ENCODE measurements at places on chromosomes 13 and 19.
A peak's percentile ranks its signal among the peaks of the same experiment; 100 is the strongest.

- DNase-seq: no peak
- H3K4me1 ChIP-seq: no peaks in the 10 kb centered on the region
- H3K27me3 ChIP-seq: no peaks in the 10 kb centered on the region
- H3K27ac ChIP-seq: no peak overlapping the region
- no peaks in the 10 kb centered on the region for H3K36me3 ChIP-seq
- no peak overlapping the region for H3K4me3 ChIP-seq
These were observed 199.2 kb upstream of the MAB21L1 start for GRCh38 chr13:35675651-35676050.

GRCh38 chr13:55500694-55501093 is 1640.0 kb upstream of the PRR20A start:
- H3K4me1 ChIP-seq: no peaks in the 10 kb centered on the region
- H3K36me3 ChIP-seq: no peaks in the 10 kb centered on the region
- H3K4me3 ChIP-seq: no peak overlapping the region
- no peaks in the 10 kb centered on the region for H3K27me3 ChIP-seq
- DNase-seq: no peak
- H3K27ac ChIP-seq: no peak overlapping the region

GRCh38 chr19:47456721-47457474 is 14.8 kb downstream of the SLC8A2 start:
- no peak overlapping the region for H3K27ac ChIP-seq
- no peaks in the 10 kb centered on the region for H3K36me3 ChIP-seq
- H3K4me1 ChIP-seq: peaks cover 6% of the 10 kb centered on the region
- no peak overlapping the region for H3K4me3 ChIP-seq
- H3K27me3 ChIP-seq: peaks cover 11% of the 10 kb centered on the region
- DNase-seq: no peak

- no peaks in the 10 kb centered on the region for H3K4me1 ChIP-seq
- no peak for DNase-seq
- H3K36me3 ChIP-seq: peaks cover 26% of the 10 kb centered on the region
- no peaks in the 10 kb centered on the region for H3K27me3 ChIP-seq
- no peak overlapping the region for H3K4me3 ChIP-seq
These were observed 50.1 kb downstream of the ZNF557 start for GRCh38 chr19:7119582-7119981.

DNA sequence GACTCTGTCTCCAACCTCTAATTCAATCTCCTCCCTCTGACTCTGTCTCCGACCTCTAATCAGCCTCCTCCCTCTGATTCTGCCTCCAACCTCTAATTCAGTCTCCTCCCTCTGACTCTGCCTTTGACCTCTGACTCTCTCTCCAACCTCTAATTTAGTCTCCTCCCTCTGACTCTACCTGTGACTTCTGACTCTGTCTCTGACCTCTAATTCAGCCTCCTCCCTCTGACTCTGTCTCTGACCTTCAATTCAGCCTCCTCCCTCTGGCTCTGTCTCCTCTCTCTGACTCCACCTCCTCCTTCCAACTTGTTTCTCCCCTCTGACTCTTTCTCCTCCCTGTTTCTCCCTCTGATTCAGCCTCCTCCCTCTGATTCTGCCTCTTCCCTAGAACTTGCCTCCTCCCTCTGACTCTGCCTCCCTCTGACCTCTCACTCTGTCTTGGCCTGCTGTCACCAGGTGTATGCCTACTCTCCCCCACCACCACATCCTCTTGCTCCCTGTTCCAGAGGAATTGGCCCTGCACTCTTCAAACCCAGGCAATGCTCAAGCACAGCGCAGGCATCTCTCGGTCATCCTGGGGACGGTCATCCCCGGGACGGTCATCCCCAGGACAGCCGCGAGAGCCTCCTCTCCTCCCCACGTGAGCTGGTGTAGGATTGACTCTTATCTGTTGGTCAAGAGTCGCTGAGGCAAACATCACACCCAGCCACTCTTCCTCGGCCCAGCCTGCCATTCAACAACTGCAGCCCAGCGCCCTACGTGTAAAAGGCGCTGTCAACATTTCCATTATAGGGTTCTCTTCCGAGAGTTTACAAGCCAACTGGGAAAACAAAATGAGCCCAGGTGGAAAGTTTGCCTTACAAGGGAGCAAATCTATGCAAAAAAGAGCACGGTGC is 60.2 kb downstream of the ZIC5 start:
- no peak overlapping the region for H3K4me3 ChIP-seq
- H3K27me3 ChIP-seq: no peaks in the 10 kb centered on the region
- H3K4me1 ChIP-seq: no peaks in the 10 kb centered on the region
- H3K36me3 ChIP-seq: no peaks in the 10 kb centered on the region
- H3K27ac ChIP-seq: no peak overlapping the region
- no peak for DNase-seq

- no peaks in the 10 kb centered on the region for H3K36me3 ChIP-seq
- no peaks in the 10 kb centered on the region for H3K27me3 ChIP-seq
- H3K4me3 ChIP-seq: no peak overlapping the region
- DNase-seq: no peak
These were observed 31.6 kb downstream of the THSD1 start for GRCh38 chr13:52374389-52374788.

GRCh38 chr13:98275681-98276171 is 98.7 kb upstream of the RNF113B start:
- no peak overlapping the region for H3K4me3 ChIP-seq
- H3K36me3 ChIP-seq: no peaks in the 10 kb centered on the region
- H3K27me3 ChIP-seq: no peaks in the 10 kb centered on the region

GRCh38 chr13:114025714-114026431 is 52.0 kb upstream of the C13orf46 start:
- DNase-seq: no peak
- H3K27ac ChIP-seq: no peak overlapping the region
- no peaks in the 10 kb centered on the region for H3K27me3 ChIP-seq

DNA sequence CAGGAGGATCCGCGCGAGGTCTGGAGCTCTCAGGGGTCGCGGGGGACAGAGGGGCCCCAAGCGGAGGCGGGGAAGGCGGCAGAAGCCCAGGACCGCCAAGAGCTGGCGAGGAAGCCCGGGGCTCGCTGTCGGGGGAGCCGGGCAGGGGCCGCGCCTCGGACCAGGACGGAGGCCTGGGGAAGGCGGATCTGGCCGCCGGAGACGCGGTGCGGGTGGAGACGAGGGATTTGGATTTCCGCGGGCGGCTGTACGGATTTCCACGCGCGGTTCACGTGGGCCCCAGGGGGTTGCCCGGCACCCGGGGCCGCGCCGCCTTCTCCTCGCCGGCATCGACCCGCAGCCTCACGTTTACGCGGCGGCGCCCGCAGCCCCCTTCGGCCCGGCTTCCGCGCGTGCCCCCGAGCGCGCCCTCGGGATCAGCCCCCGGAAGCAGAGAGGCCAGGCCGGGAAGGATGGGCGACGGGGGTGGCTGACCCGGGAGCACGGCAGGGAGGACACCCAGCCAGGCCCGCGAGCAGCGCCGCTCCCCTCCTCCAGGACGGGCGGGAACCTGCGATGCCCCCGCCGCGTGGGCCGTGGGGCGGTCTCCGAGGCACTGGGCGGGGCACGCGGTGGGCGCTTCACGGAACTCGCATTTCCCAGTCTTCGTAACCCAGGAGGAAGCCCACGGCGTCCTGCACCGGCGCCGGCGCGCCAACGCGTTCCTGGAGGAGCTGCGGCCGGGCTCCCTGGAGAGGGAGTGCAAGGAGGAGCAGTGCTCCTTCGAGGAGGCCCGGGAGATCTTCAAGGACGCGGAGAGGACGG is 4.7 kb downstream of the F7 start:
- H3K27me3 ChIP-seq: peaks cover 18% of the 10 kb centered on the region
- H3K27ac ChIP-seq: no peak overlapping the region
- no peak for DNase-seq
- no peak overlapping the region for H3K4me3 ChIP-seq
- peaks cover 4% of the 10 kb centered on the region for H3K4me1 ChIP-seq
- no peaks in the 10 kb centered on the region for H3K36me3 ChIP-seq

DNA sequence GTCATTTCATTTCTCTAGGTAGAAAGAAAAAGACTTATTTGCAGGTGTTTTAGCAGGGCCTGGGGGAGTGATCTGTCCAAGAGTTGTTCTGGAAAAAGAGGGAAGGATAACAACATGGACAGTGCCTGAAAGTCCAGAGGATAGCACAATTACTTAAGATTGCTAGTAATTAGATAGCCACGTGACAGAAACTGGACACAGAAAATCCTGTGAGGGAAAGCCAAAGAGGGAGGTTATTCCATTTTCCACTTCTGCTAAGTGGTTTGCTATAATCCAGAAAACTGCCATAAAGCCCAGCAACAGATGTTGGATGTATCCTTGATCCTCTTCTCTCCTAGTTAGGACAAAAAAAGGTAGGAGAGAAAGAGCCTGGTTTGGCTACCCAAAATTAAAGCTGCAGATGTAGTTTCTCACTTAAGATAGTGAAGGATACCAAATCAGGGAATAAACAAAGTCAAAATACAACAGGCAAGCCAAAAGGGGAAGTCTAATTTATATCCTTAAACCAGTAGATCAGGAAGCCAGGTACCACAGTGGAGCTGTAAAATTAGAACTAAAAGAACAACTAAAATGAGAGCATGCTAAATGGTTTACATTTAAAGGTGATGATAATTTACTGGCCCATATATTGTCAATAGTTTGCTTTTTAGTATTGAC is 140.2 kb downstream of the VWA8 start:
- no peaks in the 10 kb centered on the region for H3K27me3 ChIP-seq
- H3K27ac ChIP-seq: no peak overlapping the region
- no peaks in the 10 kb centered on the region for H3K36me3 ChIP-seq
- H3K4me1 ChIP-seq: no peaks in the 10 kb centered on the region

DNA sequence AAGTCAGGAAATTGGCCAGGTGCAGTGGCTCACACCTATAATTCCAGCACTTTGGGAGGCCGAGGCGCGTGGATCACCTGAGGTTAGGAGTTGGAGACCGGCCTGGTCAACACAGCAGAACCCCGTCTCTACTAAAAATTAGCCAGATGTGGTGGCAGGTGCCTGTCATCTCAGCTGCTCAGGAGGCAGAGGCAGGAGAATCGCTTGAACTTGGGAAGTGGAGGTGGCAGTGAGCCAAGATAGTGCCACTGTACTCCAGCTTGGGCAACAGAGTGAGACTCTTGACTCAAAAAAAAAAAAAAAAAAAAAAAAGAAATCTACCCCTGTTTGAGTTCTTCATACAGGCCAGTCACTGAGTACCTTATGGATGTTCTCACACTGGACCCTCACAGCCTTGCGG is 42.0 kb downstream of the SLC15A1 start:
- no peak overlapping the region for H3K4me3 ChIP-seq
- H3K27ac ChIP-seq: no peak overlapping the region
- no peaks in the 10 kb centered on the region for H3K27me3 ChIP-seq
- no peaks in the 10 kb centered on the region for H3K4me1 ChIP-seq
- H3K36me3 ChIP-seq: no peaks in the 10 kb centered on the region

- H3K36me3 ChIP-seq: no peaks in the 10 kb centered on the region
- no peaks in the 10 kb centered on the region for H3K27me3 ChIP-seq
- H3K27ac ChIP-seq: no peak overlapping the region
- no peak overlapping the region for H3K4me3 ChIP-seq
- no peak for DNase-seq
These were observed 2638.2 kb downstream of the PCDH9 start for GRCh38 chr13:64591971-64592370.

GRCh38 chr13:31965361-31966066 is 66.1 kb upstream of the FRY start:
- DNase-seq: peak; percentile 31
- peaks cover 13% of the 10 kb centered on the region for H3K4me1 ChIP-seq
- H3K27ac ChIP-seq: no peak overlapping the region
- H3K27me3 ChIP-seq: no peaks in the 10 kb centered on the region
- no peaks in the 10 kb centered on the region for H3K36me3 ChIP-seq

- DNase-seq: no peak
- H3K4me3 ChIP-seq: no peak overlapping the region
- H3K4me1 ChIP-seq: no peaks in the 10 kb centered on the region
- H3K27ac ChIP-seq: no peak overlapping the region
These were observed 152.5 kb upstream of the SOX1 start for GRCh38 chr13:111914241-111915103.

DNA sequence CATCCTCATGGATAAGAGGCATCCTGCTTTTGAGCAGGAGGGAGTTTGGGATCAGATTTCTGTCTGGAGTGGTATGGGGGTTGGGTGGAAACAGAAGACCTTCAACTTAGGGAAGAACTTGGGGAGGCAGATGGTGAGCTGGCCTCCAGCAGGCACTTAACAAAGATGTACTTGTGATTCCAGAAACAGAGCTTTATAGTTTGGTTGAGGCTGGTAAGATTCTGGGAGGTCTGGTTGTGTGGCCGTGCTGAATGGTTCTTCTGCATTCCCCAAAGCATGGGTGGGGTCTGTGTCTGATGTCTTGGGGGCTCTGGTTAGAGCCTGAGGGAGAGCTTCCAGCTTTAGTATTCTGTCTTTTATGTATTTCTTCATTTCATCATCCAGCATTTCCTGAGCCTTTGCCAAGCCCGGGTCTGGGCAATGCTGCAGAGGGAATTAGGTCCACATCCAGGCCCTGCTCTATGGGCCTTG is 4.8 kb downstream of the MEGF8 start:
- H3K36me3 ChIP-seq: no peaks in the 10 kb centered on the region
- H3K27me3 ChIP-seq: no peaks in the 10 kb centered on the region
- DNase-seq: no peak

All from thyroid gland (tissue), 4 donors.